ENCODE measurements at places on chromosomes 12 and 14.

DNA sequence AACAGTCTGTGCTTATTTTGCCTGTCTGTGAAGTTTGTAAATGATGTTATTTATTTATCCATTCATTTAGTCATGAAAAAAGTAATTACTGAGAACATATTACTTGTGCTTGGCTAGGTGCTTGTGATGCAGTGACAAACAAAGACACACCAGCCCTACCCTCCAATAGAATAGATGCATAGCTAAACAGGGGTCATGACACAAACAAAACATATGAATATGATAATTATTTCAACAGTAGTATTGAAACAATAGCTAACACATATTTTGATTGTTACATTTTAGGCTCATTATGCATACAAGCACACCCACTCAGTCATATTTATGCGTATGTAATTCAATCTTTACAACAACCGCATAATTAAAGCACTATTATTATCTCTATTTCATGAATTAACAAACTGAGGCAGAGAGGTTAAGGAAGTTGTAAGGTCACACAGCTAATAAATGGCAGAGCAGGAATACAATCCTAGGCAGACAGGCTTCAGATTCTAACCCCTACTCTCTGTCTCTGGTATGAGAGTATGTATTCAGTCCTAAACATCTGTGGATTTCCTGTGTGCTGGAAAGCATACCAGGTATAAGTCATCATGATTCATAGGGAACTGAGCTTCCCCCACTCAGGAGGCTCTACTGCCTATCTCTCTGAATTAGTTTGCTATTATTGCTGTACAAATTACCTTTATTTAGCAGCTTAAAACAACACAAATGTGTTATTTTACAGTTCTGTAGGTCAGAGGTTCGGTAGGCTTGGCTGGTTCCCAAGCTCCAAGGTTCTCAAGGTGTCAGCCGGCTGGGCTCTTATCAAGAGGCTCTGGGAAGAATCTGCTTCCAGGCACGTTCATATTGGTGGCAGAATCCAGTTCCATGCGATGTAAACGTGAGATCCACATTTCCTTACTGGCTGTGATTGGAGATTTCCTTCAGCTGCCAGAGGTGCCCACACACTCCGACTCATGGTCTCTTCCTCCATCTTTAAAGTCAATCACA lies 509.4 kb downstream of the GALC start:
- peak; percentile 2 for DNase-seq

DNA sequence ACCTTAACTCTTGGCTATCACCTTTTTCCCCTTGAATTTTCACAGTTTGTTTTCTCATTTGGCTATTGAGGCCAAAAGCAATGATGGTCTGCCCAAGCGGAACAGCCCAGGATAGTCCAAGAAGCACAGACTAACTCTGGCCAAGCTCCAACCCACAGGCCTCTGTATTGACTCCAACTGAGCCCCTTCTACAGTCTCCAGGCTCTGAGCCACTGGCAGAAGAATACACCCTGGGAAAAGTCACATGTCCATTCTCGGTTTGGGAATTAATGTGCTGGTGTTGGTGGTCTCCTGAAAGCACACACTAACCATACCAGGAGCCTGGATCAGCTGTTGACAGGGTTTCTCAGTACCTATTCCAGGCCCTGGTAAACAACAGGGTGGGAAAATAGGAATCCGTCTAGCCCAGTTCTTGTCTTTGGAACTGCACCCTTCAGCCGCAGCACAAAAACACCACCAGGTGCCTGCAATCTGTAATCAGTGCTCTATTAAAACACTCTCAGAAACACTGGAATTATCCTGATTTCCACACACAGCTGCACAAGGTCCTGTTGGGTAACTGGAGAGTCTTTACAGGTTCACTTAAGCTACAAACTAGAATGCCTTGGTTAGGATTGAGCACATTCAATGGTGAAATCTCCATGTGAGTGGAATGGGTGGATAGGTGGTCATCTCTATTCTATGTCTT lies 63.6 kb downstream of the STXBP6 start:
- DNase-seq: no peak

DNA sequence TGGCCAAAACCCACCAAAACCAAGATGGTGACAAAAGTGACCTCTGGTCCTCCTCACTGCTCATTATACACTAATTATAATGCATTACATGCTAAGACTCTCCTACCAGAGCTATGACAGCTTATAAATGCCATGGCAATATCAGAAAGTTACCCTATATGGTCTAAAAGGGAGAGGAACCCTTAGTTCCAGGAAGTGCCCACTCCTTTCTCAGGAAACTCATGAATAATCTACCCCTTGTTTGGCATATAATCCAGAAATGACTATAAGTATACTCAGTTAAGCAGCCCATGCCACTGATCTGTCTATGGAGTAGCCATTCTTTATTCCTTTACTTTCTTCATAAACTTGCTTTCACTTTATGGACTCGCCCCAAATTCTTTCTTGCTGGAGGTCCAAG lies 43.0 kb upstream of the FUT8 start:
- DNase-seq: no peak

GRCh38 chr12:71694099-71694820 lies 8.4 kb downstream of the TMEM19 start:
- DNase-seq: no peak

DNA sequence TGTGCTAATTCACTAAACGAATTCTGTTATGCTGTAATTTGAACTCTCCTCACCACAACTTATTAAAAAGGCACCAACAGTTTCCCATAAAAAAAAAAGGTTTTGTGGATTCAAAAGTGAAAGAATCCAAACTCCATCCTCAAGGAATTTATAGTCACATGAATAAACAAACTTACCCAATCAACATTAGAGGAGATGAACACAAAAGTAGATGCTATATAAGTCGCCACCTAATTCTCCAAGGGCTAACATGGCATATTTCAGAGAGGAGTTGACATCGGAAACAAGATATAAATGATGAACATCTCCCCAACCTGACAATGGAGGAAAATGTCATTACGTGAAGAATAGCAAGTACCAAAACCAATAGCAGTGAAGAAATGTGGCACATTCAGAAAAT lies 265.5 kb upstream of the PRKD1 start:
- DNase-seq: no peak

DNA sequence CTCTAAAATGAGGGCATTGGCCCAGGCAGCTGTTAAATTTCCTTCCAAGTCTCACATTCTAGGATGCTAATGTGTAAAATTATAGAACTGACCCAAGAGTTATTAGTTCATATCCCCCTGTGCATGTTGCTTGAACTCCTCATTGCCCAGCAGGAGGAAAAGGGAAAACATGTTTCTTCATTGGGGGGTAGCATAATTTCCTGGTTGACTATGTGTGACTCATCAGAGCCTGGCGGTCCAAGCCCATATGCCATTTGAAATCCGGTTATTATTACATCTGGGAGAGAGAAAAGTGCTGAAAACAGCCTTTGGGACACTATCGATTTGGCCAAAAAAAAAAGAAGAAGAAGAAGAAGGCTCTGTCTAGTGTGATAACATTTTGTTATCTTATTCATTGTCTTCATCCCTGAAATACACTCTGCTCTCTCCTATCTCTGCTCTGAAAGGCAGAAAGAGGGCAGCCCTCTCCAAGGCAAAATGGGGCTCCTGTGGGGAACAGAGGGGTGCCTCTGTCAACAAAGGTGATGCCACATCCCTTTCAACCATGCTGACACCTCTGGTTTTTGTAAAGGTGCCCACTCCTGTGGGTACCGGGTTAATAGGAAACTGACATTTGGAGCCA lies 114.2 kb downstream of the DAD1 start:
- peak; percentile 54 for DNase-seq

DNA sequence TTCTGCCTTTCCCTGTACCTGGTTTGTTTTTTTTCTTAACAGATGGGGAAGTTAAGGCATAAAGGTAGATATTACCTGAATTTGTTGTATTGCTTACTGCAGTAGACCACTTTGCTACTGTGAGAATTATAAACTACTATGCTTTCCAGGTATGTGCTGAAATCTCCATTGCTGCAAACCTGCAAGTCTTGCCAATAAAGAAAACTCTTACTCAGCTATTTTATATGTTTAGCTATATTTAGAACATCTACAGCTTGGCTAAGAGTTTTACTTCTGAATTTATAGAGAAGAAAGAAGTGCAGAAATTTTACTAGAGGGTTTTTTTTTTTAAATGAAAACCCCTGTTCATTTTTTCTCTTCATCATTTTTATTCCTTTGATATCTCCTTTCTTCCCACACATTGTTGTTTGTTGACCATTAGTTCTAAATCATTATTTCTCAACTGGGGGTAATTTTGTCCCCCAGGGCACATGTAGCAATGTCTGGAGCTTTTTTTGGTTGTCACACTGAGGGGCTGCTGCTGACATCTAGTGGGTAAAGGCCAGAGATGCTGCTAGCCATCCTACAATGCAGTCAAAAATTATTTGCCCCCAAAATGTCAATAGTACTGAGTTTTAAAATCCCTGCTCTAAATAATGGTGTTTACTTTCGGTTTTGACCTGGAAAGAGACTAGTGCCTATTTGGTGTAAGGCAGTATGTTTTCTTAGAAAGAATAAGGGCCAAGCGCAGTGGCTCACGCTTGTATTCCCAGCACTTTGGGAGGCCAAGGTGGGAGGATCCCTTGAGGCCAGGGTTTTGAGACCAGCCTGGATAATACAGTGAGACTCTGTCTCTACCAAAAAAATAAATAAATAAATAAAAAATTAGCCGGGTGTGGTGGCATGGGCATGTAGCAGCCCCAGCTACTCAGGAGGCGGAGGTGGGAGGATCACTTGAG lies 48.6 kb downstream of the PCNX1 start:
- DNase-seq: peak; percentile 36

DNA sequence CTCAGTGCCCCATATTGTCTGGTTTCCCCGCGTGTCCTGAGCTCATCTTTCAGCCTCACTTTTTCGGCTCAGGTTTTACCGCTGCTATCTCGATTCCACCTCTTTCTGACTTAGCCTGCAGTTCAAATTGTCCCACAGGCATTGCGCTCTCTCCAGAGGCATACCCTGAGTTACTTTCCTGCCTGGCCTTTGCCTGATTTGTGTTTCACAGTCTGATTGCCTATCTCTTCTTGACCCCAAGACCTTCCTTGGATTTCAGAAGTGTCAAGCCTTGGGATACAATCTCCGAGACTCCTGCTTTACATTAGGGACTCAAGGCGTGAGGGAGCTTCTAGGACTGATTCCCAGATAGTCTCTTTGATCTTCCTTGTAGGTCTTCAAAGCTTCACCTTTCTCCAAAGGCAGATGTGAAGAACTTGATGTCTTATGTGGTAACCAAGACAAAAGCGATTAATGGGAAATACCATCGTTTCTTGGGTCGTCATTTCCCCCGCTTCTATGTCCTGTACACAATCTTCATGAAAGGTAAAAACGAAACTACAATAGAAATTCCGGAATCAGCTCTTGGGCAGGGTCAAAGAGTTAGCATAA lies 629 bp downstream of the LETMD1 start:
- DNase-seq: no peak

DNA sequence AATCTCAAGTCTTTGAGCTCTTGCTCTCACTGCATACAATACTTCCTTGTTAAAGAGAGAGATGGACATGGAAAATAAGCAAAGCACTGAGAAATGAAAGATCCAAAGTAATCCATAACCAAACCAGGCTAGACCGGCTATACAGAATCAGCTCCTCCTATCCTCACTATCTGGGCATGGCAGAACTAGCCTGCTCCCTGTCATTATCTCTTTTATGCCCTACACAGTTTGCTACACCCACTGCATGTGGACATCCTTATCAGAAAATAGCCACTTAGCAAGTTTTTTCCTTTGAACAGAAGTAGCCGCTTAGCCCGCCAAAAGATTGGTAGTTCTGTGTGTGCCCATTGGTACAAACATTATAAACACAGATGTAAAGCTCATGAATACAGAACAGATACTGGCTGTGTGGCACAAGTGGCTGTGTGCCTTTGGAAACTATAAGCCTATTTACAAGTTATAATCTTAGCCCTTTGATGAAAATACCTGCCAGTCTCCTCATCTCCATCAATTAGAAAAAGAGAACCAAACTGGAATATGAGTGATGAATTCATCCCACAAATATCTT lies 34.7 kb downstream of the SPTB start:
- DNase-seq: no peak

DNA sequence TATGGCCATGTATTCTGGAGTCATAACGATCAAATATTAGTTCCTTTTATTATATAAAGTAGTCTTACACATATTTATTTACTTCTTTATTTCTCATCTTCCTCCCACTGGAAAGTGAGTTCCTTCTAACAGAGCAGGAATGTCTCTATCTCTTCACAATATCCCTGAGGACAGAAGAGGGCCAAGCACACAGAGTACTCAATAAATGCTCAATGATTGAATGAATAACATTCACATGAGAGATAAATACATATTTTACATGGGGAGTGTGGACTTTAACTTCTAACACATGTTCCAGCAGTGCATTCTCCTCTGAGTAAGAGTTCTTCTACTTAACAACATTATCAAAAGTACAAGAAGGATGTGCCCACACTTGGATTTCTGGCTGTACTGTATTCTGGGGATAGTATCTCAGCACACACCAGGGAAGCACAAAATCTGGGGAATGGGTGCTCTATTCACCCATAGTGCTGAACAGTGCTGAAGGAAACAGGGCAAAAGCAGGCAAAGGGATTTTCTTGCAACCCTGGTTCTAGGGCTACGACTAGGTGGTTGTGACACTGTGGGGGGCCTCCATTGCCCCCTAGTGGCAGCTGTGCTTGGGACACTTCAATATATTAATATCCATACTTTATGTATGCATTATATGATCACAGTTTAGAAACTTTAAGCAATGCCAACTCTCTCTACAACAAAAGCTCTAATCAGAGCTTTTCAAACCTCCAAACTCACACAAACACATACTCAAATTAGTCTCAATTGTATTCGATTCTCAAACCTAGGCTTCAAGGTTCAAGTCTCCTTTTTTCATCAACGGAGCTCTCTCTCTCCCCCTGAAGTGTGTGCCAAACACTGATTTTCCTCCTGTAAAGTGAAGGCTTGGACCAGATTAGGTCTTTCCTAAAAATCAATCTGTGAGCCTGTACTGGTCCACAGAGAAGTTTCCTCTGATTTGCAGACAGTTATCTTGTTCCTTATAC lies 115.5 kb downstream of the SLC2A13 start:
- peak; percentile 50 for DNase-seq

GRCh38 chr12:27207615-27208413 lies 36.3 kb upstream of the STK38L start:
- no peak for DNase-seq

DNA sequence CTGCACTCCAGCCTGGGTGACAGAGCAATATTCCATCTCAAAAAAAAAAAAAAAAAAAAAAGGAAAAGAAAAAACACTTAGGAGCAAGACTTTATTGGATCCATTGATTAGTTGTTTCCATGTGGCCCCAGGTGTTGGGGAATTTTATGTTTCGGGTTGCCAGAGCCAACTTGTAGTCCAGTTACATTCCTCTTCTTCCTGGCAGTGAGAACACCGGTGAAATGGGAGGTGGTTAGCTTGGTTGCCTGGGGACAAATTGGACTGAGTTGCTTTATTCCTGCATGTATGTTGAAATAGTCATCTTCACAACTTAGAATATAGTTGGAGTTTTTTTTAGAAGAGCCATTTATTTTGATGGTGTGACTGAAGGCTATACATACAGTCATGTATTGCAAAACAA lies 12.6 kb downstream of the RCOR1 start:
- DNase-seq: peak; percentile 36
